ENCODE measurements at places on chromosomes 3 and 15.

DNA sequence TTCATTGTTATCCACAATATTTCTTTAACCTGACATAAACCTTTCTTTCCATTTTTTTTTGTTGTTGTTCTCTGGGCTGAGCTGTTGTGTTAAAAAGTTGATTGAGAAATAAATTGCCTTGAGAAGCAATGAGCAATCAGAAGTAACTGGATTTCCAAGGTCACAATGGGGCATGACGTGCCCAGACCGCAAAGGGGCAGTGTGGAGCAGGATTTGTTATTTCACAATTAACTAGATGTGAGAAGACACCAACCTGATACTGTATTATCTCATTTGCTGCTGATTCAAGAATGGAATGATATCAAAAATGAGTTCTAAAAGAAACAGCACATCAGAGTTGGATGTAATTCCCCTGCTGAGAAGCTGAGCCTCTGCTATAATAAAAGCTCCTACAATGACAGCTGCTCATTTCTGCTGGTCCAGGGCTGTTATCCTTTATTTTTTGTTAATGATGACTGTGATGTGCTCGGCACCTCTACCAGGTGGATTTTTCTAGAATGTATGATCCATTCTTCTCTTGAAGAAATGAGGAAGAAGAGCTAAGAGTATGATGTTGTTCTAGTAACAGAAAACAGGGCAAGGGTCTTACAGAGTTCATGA, 28.1 kb downstream of the CPNE4 start:
- no peak for DNase-seq

DNA sequence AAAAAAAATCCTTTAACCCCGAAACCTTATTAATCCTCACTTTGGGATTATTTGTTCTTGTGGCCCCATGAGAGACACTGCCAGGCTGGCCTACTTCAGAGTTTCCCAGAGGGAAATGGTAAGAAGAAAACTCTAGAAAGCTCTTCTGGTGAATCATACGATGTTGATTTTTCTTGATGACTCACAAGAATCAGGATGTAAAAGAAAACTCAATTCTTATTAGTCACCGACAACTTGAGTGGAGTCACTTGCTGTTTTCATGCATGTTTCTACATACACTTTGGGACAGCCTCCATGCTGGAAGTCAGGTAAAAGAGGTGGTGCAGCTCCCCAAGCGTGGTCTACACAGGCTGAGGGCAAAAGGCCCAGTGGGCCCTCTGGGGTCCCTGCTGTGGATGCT, 42.8 kb downstream of the MYO5C start:
- DNase-seq: no peak

DNA sequence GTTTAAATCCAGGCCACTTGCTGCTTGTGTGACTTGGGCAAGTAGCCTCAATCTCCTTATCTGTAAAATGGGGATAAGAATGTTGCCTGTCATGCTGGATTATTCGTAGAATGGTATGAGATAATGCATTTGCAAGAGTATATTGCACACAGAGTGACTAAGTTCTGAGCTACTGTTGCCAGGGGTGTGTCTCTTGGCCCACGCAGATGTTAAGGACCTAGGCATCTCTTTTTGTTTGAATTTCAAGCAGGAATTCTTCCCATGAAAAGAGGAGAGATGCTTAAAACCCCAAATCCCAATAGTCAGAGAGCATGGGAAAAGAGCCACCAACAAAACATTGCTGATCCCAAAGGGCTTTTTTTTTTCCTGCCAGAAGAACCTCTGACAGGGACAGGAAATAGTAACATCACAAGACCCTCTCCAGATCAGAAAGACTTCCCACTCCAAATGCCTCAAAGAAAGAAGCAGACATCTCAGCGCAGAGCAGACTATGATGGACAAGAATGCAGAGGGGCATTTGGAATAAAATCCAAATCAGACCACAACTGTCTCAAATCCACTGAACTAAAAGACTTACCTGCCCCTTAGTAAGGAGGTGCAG, 90.5 kb downstream of the MRPL46 start:
- DNase-seq: no peak

- no peak for DNase-seq
Measured at GRCh38 chr3:76961284-76961683, 78.6 kb upstream of the ROBO2 start.

- no peak for DNase-seq
Measured at GRCh38 chr3:76985645-76986044, 54.3 kb upstream of the ROBO2 start.

DNA sequence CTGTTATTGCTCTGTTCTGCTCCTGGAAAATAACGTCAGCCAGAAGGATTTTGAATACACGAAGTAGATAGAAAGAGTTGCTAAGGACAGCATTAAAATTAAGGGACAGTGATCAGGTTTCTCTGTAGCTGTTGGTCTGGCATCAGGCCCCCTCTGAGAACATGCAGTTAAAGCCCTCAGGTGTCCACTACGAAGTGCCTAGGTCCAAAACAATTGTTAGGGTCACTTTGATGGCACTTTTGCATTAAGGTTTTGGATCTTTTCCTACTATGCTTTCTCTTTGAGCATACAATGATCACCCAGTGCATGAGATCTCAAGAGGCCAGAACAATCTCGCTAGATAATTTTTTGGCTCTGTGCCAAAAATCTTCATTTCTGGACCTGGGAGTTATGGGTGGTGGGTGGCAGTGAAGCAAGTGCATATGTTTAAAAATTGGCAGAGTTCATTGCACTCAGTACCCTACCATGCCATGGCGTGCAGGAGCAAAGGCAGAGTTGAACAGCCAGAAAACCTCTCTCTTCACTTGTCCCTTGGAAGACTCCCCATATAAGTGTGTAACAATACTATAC, 797.6 kb downstream of the ROBO2 start:
- DNase-seq: no peak

DNA sequence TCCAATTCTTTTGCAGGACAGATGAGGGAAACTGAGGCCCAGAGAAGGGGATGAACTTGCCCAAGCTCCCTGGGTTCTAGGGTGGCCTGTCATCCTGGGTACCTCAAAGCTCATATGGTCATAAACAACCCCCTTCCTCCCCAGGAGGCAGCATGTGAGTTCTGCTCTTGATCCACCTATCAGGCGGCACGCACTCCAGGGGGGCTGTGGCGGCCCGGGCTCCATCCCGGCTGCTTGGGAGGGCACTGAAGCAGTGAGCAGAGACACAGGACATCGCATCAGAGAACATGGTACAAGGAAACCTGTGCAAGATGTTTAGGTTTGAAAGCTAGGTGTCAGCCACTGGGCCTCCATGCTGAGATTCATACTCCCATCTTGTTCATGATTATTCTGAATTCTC, 34.2 kb downstream of the CPN2 start:
- DNase-seq: no peak

GRCh38 chr3:128359060-128359664, 107.5 kb downstream of the DNAJB8 start:
- no peak for DNase-seq

DNA sequence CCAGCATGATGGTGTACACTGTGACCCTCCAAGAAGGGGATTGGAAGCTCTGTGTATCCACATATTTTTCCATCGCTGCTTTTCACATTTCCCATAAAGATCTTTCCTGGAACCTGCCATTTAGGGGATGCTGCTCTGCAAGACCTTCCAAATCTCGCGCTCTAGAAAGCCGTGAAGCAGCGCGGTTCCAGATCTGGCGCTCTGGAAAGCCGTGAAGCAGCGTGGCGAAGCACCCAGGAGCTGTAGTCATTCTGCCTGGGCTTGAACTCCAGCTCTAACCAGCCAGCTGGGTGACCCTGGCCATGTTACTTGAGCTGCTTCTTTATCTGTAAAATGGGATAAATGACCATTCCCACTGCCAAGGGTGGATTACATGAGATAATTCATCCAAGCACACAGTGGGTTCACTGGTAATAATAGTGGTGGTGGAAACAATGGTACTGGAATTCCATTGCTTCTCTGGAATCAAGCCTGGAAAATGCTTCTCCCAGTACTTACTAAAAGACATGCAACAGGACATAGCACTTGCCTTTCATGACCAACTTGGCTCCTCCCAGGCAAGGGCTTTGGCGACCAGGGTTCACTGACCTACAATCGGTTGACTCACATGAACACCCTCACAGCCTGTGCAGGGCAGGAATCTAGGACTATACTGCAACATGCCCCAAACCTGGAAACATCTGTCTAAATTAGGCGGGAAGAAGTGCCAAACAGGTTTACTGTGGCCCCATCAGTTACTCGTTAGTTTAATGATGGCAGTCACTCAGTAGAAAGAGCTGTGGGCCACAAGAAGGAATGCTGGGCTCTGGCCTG, 70.7 kb downstream of the XXYLT1 start:
- DNase-seq: no peak

GRCh38 chr3:138468886-138469285, 34.5 kb downstream of the ESYT3 start:
- no peak for DNase-seq

DNA sequence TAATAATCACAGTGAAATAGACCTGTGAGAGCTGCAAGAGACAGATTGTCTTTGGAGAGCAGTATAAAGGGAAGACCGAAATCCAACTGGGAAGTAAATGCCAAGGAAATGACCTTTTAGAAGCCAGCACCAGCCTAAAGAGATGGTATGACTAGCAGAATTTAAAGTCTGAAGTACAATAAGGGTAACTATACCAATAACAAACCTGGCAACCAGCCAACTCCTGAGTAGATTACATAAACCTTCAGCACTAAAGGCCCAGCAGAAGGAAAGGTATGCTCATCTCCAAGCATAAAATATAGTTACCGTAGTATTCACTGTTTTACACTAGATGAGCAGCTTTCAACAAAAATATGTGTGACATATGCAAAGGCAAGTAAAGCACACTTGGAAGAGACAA, 155.1 kb upstream of the SATB1 start:
- no peak for DNase-seq

GRCh38 chr3:37751967-37752648, 109.6 kb upstream of the CTDSPL start:
- DNase-seq: no peak

DNA sequence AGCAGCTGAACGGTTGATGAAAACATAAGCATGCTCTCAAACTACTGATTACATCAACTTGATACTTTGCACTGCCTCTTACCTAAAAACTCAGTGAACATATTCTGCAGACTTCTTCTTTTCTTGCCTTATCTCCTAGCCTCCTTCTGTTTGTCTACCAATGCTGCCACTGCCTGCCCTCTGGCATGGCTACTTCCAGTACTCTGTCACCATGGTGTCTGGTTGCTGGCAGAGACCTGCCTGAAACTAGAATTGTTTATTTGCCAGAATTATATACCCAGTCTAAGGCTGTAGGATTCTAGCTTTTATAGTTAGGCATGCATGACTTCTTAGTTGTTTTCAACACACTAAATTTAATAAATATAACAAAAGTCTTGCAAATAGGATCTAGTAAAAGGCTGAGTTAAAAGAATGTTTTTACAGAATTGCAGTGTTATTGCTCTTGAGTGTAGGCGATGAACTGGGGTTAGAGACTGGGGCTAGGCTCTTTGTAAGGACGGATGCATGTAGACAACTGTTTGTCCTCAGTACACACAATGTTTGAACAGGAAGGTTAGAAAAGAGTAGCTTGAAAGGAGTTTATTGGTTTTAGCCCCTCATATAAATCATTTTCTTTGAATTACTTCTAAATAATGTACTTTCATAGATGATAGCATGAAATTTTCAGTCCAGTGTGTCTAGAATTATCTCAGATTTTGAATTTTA, 116.3 kb downstream of the KCNAB1 start:
- DNase-seq: no peak

GRCh38 chr3:109687626-109688025, 350.3 kb upstream of the DPPA4 start:
- DNase-seq: no peak

DNA sequence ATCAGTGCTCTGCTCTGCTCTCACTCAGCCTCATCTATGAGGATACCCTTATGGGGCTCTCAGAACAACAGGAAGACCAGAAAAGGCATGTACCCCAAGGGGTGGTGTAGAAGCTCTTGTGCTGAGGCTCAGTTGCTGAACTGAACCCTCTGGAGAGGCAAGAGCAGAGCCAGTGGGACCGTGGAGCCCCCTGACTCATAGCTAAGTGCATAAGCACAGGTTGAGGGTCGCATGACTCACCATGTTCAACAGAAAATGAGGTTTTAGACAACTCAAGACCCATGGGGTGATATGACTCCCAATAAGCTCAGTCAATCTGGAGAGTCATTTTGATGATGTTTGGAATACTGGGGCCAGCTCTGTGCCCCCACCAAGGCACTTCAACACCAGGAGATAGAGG, 37.3 kb downstream of the CRYGS start:
- DNase-seq: no peak

DNA sequence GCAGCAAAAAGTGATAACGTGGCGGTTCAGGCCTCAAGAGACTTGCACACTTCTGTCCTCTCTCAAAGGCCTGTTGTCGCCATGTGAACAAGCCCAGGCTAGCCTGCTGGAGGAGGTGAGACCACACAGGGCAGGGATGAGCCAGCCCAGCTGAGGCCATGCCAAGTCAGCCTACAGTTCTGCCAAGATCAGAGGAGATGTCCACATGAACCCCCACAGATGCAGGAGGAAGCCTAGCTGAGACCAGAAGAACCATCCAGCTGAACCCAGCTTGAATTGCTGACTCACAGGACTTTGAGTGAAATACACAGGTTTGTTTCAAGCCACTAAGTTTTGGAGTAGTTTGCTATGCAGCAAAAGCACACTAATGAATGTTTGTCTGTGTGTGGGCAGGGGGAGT, 50.3 kb upstream of the SEC13 start:
- DNase-seq: no peak

DNA sequence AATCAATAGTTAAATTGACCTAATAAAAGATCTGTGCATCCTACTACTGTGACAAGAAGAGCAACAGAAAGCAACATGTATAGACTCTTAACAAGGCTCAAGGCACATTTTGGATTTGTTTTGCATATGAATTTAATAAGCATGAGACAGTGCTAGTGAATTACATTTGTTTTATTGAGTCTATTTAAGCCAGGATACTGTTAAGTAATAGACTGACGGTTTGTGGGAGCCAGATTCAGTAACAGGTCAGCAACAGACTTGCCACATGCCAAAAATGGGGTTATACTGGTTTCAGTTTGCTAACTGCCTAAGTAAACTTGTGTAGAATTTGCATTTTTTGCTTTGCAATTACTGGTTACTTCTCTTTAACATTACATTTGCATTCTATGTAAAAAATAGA, 54.0 kb downstream of the MBNL1 start:
- no peak for DNase-seq

DNA sequence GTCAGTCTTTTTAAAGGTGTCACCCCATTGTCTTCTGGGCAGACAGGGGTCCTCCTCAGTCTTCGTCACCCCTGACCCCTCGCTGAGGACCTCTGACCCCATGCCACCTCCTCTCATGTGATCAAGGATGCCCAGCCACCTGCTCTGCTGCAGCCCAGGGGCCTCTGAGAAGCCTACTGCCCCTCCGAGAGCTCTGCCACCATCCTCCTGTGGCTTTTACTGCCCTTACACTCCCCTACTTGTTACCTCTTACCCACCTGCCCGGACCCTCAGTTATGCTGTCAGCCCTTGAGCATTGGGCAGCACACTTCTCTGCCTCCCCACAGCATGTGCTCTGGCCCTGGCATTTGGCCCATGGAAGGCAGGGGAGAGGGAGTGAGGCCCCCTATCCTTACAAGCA, 123.2 kb downstream of the LRRK1 start:
- no peak for DNase-seq

- DNase-seq: no peak
Measured at GRCh38 chr3:125318871-125319270, 56.3 kb downstream of the ZNF148 start.

Measured in stimulated activated CD8-positive, alpha-beta memory T cell treated with anti-CD3 and anti-CD28 coated beads, Interleukin-2, amount 100 ng/mL, for 48 hours (primary cell).